ENCODE measurements at places on chromosomes 1 and 21.

DNA sequence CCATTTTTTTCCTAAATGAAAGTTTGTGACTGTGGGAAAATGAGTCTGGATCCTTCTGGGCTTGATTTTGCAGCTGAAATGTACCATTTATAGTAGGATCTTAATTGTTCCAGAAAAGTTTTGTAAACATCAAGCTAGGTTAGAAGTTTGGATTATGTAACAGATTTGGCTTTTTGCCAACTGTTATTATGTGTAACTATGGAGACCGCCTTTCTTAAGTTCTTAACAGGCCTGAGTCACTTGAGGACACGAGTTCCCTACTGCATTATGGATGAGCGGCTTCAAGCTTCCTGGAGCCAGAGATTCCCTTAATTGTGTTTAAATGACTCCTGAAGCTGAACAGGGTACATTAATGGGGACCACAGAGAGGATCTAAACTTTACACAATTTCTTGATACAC, 22.2 kb downstream of the SLC25A33 start:
- no peak for DNase-seq

DNA sequence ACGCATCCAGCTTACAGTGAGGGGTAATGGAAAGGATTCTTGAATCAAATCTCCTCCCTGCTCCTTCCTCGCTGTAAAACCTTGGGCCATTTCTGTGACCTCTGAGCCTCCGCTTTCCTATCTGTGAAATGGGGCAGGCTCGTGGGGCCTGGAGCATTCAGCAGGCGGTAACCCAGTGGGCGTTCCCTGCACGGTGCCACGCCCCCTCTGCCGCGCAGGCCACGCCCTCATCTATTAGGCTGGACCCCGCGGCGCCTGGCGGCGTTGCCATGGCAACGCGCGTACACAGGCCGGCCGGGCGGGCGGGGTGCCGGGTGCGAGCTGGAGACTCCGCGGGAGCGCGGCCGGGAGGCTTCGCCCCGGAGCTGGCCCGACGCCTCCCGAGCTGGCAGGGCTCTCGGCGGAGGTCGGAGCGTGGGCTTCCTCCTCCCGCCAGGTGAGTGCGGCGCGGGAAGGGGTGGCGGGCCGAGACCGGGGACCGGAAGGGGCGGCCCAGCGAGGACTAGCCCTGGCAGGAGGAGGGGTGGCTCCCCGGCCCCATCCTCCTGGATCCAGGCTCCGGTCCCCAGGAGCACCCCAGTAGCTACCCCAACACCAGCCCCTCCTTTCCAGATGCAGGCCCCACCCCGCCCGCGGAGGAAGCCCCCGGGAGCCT, at the start of gene FHAD1:
Gene FHAD1 (plus strand): TSS at position 264 of the 655 bp plus-strand sequence. CDS start 4,562 bp downstream, outside the sequence.
- peak; percentile 71 for DNase-seq

DNA sequence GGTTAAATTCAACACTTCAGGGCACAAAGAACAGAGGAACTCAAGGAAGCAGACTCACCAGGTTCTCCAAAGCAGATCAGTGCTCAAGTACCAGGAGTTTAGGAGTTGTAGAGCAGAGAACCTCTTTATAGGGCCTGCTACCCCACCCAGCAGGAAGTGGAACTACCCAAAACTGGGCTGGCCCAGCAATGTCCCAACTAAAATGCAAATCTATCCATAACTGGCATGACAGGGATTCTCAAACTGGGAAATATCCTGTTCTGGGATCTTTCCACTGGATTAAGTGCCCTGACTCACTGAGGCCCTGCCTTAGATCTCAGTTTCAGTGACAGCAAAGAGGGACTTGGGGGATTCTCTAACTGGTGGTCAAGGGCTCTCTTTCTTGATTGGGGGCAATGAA, at the start of gene SPRR2E:
Gene SPRR2E (minus strand): TSS at position 101 of the 400 bp plus-strand sequence. CDS start 775 bp downstream, outside the sequence.
- DNase-seq: no peak

DNA sequence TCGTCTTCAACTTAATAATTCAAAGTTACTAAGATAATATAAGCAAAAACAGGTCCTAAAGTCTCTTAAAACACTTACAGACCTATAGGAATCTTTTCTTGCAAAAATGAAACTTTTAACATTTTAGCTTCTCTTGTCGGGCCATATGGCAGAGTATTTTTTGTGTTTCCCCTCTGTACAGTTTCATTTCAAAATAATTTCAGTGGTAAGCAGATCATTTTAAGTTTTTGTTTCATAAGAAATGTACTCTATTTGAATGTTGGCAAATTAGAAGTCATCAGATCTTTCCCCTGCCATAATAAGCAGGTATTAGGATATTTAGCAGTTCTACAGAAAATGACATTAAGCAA, 37.9 kb downstream of the RGL1 start:
- DNase-seq: no peak

- DNase-seq: no peak
Observed at GRCh38 chr1:38587766-38588165, 271.8 kb downstream of the RRAGC start.

DNA sequence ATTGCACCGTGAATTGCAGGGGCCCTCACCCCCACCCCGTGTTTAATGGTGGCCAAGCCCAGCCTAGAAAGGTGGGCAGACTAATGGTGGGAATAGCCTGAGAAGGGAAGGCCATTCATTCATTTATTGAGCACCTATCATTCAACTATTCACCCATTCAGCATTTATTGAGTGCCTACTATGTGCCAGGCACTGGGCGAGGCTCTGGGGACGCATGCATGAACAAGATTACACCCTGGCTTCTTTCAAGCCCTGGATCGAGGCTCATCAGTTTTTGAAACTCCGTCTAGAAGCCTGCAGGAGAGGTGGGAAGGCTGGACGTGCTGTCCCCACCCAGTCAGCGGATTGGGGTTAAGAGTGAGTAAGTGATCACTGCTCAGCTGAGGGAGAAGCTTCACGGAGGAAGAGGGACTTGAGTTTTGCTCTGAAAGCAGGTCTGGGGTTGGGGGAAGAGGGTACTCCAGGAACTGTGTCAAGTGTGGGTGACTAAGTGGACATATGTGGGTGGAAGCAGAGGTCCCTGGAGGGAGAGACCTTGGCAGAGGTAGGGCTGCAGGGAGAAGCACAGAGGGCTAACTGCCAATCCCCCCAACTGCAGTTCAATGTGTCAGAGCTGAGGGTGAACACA, 35.6 kb downstream of the MEF2D start:
- no peak for DNase-seq

GRCh38 chr1:209736490-209737117, 19.2 kb upstream of the TRAF3IP3 start:
- no peak for DNase-seq

- DNase-seq: no peak
Observed at GRCh38 chr1:242432491-242433095, 91.9 kb downstream of the PLD5 start.

DNA sequence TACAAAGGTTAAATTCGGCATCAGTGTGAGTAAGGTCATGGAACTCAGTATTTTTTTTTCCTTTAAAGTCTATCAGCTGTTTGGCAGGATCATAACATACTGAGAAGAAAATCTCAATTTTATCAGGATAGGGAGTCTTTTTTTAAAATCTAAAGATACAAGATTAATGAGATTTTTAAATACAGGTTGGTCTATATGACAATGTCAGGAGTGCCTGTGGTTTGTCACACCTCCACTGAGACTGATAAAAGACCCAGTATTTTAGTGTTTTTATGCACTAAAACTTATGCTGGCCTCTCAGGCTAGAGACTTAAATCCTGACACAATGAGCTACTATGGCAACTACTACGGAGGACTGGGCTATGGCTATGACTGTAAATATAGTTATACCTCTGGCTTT, at the start of gene KRTAP20-3:
Gene KRTAP20-3 (plus strand): TSS at position 301 of the 400 bp plus-strand sequence.
- no peak for DNase-seq

DNA sequence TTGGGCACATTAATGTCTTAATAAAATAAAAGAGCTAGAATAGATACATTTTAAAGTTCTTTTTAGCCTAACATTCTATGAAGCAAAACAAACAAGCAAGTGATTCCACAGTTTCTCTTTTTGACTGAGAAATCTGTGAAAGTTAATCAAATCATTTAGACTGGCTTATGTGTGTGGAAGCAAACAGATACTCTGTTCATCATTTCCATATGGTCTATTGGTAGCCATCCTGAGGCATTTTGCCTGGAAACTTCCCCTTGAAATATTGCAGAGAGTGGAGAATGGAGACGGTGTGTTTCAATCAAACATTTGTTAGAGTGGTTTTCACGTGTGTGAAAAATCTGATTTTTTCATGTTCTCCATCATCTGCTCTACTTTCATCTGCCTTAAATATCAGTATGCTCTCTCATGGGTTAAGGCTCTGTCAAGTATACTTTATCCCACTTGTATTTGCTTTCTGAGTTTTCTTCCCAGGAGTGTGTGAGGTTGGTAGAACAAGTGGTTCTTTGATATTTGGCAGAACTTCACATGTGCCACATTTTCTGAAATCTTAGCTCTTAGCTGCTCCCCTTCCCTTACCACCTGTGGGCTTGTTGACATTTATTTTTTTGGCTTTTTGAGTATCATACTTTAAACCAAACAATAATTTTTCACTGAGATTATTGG, 139.1 kb upstream of the PTGFR start:
- DNase-seq: no peak

DNA sequence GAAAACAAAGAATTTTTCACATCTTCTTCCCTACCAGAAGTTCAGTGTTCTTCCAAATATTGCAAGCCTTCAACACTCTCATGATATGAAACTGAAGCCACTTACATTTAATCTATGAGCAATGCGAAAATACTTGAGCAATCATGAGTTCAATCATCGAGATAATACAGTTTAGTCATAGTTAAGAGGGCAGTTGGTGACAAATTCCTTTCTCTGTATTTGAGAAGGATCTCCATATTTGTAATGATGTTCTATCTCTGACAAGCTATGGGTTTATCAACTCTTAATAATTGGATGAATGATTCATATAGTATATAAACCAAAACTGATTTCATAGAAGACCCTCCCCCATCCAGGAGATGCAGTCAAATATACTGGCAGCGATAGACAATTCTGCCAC, 29.7 kb upstream of the PYHIN1 start:
- no peak for DNase-seq

GRCh38 chr1:74818661-74819456, 85.9 kb downstream of the TYW3 start:
- no peak for DNase-seq

- no peak for DNase-seq
Observed at GRCh38 chr1:33176362-33176850, 5.4 kb downstream of the TRIM62 start.

GRCh38 chr1:112507336-112507735, 1.4 kb upstream of the WNT2B start:
- no peak for DNase-seq

DNA sequence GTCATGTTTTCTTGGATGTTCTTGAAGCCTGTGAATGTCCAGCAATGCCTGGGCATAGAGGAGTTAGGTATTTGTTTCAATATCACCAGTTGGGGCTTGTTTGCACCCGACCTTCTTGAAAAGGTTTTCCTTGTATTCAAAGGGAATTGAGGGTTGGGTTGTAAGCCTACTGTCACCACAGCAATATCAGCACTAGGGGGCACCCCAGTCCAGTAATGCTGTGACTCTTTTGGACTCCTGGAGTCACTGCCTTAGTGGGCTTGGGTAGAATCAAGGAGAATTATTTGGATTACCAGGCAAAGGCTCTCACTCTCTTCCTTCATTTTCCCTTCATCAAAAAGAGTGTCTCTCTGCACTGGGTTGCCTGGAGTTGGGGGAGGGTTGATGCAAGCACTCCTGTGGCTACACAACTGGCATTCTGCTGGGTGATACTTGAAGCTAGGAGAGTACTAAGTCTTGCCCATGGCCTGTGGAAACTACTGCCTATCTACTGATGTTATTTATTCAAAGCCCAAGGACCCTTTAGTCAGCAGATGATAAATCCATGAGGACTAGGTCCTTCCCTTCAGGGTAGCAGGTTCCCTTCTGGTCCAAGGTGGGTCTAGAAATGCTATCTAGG, 34.5 kb downstream of the OR10R2 start:
- peak; percentile 55 for DNase-seq

DNA sequence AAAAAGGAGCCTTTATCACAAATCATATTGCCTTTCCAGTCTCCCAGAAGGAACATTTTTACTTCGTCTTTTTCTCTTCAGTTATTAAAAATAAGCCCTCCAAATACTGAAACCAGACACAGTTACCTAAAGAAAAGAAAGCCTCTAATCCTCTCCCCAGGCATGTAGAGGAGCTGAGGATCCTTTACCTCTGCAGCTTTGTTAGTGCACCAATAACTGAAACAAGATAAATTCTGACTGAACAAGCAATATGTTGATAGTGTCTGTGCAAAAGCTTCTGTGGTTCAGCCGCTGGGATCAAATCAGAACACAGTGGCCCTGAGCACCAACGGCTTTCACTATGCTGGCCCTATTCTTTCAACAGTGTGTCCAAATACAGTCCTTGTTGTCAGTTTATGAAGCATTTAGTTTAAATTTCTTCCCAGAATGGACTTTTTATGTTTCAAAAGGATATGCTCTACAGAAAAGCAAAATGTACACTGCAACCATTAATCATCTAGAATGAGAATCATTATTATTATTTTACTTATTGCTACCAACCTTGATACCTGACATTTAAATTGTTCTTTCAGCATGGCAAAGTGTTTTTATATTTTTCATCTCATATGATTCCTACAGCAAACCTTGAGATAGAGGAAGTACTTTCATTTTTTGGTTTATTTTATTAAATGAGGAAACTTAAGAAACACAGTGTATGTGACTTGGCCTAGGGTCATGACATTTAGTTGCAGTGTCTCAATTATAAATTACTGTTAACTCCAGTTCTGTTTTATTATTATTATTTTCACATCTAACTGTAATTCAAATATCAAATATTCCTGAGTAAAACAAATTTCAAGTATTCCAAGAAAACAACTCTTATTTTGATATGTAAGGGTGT, 217.9 kb downstream of the NEGR1 start:
- DNase-seq: no peak

GRCh38 chr1:1630191-1630964, 1.6 kb upstream of the MMP23B start:
- DNase-seq: peak; percentile 88

DNA sequence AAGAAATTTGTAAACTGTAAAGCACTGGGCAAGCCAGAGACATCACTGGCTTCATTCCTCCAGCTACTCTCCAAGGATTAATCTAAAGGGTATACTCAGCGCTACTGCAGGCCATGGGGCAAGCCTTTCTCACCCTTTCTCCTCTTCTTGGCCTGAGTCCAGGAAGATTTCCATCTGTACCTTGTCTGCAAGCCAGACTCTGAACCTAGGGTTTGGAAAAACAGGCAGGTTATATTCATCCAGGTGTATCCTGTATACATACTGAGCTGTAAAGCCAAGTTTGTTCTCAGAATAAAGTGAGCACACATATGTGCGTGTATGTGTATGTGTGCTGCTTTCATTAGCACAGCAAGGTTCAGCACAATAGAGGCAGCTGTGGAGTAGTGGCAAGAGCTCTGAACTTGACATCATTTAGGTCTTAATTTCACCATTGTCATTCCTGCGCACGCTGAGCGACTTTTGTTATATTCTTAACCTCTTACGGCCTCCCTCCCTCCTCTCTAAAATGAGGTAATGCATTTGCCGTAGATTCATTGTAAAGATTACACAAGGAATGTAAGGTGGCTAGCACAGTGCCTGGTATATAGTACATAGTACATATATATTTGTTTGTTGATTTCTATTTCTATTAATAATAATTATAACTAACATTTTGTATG, 128.1 kb upstream of the JUN start:
- DNase-seq: no peak

GRCh38 chr1:216945538-216946080, 222.4 kb upstream of the ESRRG start:
- no peak for DNase-seq

GRCh38 chr1:43359696-43360095, 915 bp downstream of the CDC20 start:
- DNase-seq: no peak

- no peak for DNase-seq
Observed at GRCh38 chr21:41894922-41895557, 15.9 kb upstream of the PRDM15 start.
